ENCODE measurements at places on chromosomes 6 and 20. TPM values are rescaled to one million over a fixed set of nuclear protein-coding genes. Genes with fewer than 3 reads are reported as not detected.
A peak's percentile ranks its signal among the peaks of the same experiment; 100 is the strongest.

- peak; percentile 57 for DNase-seq
These were observed 42.2 kb upstream of the OSTM1 start for GRCh38 chr6:108116546-108117426.

- no peak for DNase-seq
These were observed 29.2 kb downstream of the AFDN start for GRCh38 chr6:167855825-167856425.

DNA sequence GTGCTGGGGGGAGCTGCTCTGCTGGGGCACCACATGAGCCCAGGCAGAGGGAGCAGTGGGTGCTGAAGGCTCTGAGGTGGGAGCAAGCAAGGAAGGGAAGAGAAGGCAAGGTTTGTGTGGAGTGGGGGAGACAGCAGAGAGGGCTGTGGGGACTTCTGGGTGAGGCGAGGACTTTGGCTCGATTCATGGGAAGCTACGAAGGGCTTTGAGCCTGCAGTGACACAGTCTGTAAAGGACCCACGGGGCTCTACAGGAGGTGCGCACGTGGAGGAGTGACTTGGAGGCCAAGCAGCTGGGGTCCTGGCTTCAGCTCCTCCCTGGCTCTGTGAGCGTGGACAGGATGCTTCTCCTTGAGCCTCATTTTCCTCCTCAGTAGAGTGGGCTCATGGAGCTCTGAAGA lies 29.1 kb upstream of the CSNK2A1 start:
- DNase-seq = no peak

DNA sequence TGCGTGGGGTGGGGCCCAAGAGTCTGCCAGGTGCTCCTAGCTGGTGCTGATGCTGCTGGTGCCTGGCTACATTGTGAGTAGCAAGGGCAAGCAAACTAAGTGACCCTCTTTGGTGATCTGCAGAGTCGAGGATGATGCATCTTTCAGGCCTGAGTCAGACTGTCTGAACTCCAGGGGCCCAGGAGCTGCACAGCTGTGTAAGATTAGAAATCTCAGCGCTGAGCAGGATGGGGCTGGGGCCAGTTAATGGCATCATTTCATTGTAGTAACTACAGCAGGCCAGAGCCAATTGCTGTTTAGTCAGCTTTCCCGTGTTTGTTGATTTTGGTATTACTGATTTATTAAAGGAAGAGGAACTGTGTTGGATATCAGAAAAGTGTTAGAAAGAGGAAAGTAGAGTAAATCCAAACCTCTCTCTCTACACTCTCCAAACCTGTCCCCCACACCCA lies 365.2 kb downstream of the PAX1 start:
- DNase-seq = no peak

DNA sequence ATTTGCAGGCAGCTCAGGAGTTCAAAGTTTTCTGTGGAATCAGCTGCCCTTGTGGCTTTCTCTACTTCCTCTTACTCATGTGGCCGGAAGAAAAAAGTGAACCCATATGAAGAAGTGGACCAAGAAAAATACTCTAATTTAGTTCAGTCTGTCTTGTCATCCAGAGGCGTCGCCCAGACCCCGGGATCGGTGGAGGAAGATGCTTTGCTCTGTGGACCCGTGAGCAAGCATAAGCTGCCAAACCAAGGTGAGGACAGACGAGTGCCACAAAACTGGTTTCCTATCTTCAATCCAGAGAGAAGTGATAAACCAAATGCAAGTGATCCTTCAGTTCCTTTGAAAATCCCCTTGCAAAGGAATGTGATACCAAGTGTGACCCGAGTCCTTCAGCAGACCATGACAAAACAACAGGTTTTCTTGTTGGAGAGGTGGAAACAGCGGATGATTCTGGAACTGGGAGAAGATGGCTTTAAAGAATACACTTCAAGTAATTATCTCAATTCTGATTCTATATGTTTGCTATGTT lies 1.1 kb downstream of the MGME1 start:
- no peak for DNase-seq

- DNase-seq = no peak
These were observed 1368.8 kb upstream of the ADGRB3 start for GRCh38 chr6:67265996-67266921.

- DNase-seq = no peak
These were observed 41.4 kb downstream of the TRMT6 start for GRCh38 chr20:5908981-5909380.

DNA sequence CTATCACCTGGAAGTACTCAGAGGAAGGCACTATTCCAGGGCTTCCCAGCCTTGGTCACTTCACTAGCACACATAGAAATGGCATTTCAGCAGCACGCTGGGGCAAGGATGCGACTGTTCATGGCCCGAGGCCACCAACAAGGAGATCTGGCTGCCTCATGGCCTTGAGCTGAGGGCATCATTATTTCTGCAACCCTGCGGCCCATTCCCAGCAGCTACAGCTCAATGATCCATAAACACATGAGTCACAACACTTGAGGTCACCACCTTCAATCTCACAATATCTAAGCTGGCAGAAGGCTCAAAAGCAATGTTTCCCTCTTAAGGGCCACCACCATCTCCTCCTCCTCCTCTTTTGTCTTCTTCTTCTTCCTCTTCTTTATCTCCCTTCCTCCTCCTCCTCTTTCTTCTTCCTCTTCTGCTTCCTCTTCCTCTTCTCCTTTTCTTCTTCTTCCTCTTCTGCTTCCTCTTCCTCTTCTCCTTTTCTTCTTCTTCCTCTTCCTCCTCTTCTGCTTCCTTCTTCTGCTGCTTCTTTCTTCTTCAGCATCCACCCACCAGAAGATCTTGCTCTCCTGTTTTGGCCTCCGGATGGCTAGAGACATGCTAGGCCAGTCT lies 382.9 kb upstream of the CNR1 start:
- no peak for DNase-seq

DNA sequence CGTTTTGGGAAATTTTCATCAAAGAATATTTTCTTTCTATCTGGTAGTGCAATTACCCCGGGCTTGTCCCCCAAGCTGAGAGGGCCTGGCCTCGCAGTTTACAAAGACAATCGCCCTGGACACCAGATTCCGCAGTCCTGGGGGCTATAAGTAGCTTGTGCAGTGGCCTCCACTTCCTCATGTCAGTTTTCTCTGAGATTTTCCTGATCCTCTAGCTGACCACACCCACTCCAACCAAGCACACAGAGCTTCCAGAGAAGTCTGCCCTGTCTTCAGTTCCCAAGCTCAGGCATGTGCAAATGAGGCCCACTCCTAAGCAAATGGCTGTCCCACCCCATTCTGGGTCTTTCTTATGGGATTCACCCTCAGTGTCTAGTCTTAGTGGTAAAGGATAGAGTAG lies 245.3 kb downstream of the MAFB start:
- no peak for DNase-seq

GRCh38 chr20:887137-887536 lies 29.0 kb downstream of the ANGPT4 start:
- no peak for DNase-seq

GRCh38 chr6:65262241-65262640 lies 444.8 kb downstream of the EYS start:
- DNase-seq = no peak

DNA sequence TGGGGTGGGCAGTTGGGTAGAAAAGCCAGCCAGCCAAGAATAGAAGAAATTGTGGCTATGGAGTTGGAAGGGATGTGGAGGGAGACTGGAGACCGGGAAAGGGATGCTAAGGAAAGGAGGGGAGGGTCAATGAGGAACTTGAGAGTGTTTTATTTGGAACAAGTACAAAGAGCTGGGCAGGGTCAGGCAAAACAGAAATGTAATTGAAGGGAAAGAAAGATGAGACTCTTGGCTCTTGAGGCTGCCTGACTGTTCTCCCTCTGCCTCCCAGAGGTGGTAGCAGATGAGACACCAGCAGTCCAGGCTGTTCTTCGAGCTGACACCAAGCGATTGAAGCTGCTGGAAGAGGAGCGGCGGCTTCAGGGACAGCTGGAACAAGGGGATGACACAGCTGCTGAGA lies 12.7 kb downstream of the ABCF1 start:
- DNase-seq = no peak

DNA sequence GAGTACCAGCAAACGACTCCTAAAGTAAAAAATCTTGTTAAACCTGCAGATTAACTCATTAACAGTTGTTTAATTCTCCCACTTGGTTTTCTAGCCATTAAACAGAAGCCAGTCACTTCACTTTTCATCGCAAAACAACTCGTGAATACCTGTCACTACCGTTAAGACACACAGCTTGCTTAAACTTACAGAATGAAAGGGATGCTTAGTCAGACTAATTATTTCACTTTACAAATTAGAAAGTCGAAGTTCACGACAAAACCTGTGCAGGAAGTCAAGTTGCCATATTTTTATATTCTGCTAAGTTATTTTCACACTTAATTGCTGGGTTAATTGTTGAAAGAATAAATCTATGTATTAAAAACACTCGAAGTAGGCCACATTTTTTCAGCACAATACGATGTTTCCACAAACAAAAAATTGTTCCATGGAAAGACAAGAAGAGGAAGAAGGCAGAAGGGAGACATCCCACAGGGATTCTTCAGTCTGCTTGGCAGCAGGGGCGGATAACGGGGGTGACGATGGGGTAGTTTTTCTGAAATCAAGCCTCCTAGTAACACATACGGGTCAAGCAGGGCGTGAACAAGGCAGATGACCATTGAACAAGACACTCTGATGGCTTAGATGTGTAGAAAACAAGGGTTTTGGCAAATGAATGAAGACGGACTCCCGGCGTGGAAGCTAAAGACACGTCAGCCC lies 933 bp downstream of the SSR1 start:
- no peak for DNase-seq

DNA sequence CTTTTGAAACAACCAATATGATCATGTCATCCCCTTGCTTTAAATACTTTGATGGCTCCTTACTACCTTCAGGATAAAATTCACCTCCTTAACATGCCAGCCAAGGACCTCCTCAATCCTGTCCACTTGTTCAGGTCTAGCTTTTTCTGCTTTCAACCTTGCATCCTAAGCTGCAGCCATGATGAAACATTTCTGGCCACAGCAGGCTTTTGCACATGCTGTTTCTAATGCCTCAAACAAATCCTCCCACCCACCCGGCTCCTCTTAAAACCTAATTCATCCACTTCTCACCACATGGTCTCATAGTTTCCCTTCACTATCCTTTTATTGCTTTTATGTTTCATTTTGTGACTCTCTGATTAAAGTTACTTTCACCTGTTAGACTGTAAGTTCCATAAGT lies 124.6 kb downstream of the MYB start:
- DNase-seq = no peak

GRCh38 chr20:11686820-11687543 lies 230.7 kb upstream of the BTBD3 start:
- no peak for DNase-seq

DNA sequence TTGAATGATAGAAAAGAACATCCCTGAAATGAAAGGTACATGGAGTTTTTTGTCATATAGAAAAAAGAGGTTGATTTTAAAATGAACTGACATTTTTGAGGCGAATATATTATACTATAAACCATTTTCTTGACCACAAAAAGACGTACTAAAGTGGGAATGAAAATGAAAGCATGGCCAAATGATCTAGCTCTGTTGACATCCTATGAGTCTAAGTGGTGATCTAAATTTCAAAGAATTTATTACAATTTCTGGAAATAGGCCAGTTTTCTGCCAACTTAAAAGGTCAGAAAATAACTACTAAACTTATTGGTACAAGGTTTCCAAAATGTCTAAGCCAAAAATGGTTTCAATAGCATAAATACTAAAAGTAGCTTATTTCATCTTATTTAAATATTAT lies 536.8 kb downstream of the EYS start:
- DNase-seq = no peak

DNA sequence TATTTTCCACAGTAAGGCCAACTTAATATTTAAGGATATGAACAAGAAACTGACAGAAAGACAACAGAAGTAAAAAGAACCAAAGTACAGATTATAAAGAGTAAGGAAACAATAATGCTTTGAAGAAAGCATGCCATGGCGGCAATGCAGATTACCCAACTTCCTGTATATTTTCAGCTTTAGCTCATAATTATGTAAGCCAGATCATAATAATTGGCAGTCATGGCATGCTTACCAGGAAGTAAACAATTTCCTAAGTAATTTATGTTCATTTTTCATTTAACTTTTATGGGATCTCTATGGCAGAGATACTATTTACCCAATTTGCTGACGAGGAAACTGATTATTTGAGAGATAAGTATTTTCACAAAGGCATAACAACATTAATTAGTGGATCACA lies 988.7 kb downstream of the HACE1 start:
- no peak for DNase-seq

- DNase-seq = no peak
These were observed 12.0 kb downstream of the TASP1 start for GRCh38 chr20:13626724-13627123.

- DNase-seq = no peak
These were observed 49.4 kb downstream of the PYGB start for GRCh38 chr20:25297141-25297905.

- DNase-seq = no peak
These were observed 51.7 kb upstream of the HINT3 start for GRCh38 chr6:125904871-125905270.

- no peak for DNase-seq
These were observed 20.9 kb upstream of the NAA20 start for GRCh38 chr20:19996222-19996621.

DNA sequence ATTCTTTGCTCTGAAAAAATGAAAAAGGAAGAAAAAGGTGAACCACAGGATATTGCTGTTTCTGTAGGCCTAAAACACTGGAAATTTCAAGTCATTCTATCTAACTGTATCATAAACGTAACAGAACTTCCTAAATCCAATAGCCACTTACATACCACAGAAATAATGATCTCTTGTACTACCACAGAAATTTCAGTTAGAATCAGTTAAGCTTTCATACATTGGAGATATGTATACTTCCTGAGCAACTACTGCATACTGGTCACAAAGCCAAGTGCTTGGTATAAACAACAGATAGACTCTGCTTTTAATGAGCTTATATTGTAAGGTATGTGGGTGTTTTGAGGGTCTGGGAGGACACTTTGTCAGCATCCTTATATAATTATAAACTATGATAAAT lies 38.6 kb downstream of the VTA1 start:
- DNase-seq = no peak

GRCh38 chr20:33348136-33348937 lies 53.0 kb downstream of the CDK5RAP1 start:
- no peak for DNase-seq

ZNF311 gene
- polyA plus RNA-seq = 0.21 TPM

CTCFL gene
- not detected for polyA plus RNA-seq

PPP1R16B gene
- polyA plus RNA-seq = 0.91 TPM

VARS1 gene
- 35.1 TPM for polyA plus RNA-seq

TAF4 gene
- 2.9 TPM for polyA plus RNA-seq

LAMP5 gene
- 4.8 TPM for polyA plus RNA-seq

MUCL3 gene
- not detected for polyA plus RNA-seq

PACRG gene
- polyA plus RNA-seq = 0.52 TPM

ADGRF1 gene
- polyA plus RNA-seq = not detected

TSPO2 gene
- polyA plus RNA-seq = not detected

CLVS2 gene
- 0.05 TPM for polyA plus RNA-seq

ANGPT4 gene
- not detected for polyA plus RNA-seq

GNAS-AS1 gene
- polyA plus RNA-seq = 1.2 TPM

OPN5 gene
- polyA plus RNA-seq = not detected

SLC17A3 gene
- not detected for polyA plus RNA-seq

SLC17A2 gene
- polyA plus RNA-seq = not detected

PANK2 gene
- polyA plus RNA-seq = 23.3 TPM

NFATC2 gene
- polyA plus RNA-seq = 0.13 TPM

OR2J1 gene
- polyA plus RNA-seq = not detected

SOX18 gene
- not detected for polyA plus RNA-seq

PTPN1 gene
- polyA plus RNA-seq = 23.6 TPM

PPP1R3G gene
- 0.08 TPM for polyA plus RNA-seq

PMEPA1 gene
- 5.9 TPM for polyA plus RNA-seq

IPCEF1 gene
- not detected for polyA plus RNA-seq

Data from SK-N-SH (cell line).